ENCODE measurements at places on chromosomes 5 and 9. TPM values are rescaled to one million over a fixed set of nuclear protein-coding genes. Genes with fewer than 3 reads are reported as not detected.
A peak's percentile ranks its signal among the peaks of the same experiment; 100 is the strongest.

GRCh38 chr5:14376789-14377188, 204.8 kb upstream of the OTULINL start:
- no peak for DNase-seq

GRCh38 chr5:137615171-137615775, 116.1 kb upstream of the SPOCK1 start:
- no peak for DNase-seq

DNA sequence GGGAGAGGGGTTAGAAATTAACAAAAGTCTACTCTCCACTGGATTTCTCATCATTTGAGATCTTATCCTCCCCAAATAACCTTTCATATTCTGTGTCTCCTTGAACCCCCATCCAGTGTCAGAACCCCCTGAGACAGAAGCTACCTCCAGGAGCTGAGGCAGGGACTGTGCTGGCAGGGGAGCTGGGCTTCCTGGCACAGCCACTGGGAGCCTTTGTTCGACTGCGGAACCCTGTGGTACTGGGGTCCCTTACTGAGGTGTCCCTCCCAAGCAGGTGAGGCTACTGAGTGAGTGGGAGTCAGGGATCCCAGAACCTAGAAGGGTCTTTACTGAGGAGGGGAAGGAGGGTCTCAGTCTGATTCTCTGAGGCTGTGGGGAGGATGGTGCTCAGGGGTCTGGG, 1.9 kb downstream of the SLC4A9 start:
- DNase-seq: no peak

DNA sequence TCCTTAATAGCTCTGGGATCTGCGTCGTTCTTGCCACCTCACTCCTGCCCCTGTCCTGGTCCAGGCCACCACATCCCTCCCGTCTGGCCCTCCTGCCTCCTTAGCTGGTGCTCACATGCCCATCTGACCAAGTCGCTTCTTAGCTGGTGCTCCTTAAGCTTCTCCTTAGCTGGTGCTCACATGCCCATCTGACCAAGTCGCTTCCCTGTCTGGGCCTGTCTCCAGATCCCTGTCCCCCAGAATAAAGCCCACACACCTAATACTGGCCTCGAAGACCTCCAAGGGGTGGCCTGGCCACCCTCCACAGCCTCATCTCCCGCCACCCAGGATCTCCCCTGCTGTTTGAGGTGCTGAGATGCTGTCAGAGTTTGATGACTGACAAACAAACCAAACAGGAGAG, 31.4 kb upstream of the TTLL11 start:
- DNase-seq: no peak

DNA sequence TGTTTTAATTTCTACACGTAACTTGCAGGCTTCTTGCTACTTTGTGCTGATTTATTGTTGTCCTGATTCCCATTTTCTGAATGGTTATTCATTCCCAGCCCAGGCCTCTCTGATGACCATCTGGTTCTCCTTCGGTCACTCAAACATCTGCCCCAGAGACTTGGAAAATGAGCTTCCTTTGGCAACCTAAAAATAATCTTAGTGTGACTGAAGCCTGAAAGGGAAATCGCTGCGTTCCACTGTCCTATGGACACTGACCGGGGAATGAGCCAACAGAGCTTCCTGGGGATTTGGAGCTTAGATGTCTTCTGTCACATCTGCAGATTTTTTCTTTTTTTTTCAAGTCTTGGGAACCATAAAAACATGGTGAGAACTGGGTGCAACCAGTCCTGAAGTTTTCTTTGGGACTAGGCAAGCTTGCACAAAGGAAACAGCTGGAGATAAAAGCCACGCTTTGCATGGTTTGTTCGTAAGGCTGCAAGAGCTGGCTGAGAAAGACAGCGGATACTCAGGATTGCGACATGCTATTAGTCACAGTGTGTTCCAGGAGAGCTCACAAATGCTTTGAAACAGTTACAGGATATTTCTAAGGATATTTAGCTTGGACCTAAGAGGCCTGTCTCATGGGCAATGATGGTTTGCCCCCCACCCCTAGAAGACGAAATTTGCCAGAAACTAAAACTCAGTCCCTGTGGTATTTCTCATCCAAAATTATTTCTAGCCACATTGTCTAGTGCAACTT, 146.2 kb downstream of the GOLPH3 start:
- peak; percentile 99 for DNase-seq

GRCh38 chr5:171242521-171242920, 66.5 kb upstream of the TLX3 start:
- no peak for DNase-seq

GRCh38 chr5:174327896-174328295, 282.4 kb downstream of the NSG2 start:
- DNase-seq: no peak

- DNase-seq: peak; percentile 87
Observed at GRCh38 chr5:125550274-125550673, 803.8 kb upstream of the ZNF608 start.

Gene RELL2
- 1.8 TPM for total RNA-seq

Gene IFNB1
- total RNA-seq: not detected

Data from cardiac muscle cell (in vitro differentiated cells and primary cell).